ENCODE measurements at places on chromosomes 6 and 20. TPM values are rescaled to one million over a fixed set of nuclear protein-coding genes. Genes with fewer than 3 reads are reported as not detected.

- no peaks in the 10 kb centered on the region for H3K36me3 ChIP-seq
- no peaks in the 10 kb centered on the region for H3K4me1 ChIP-seq
- H3K4me3 ChIP-seq: no peak overlapping the region
- no peaks in the 10 kb centered on the region for H3K27me3 ChIP-seq
- H3K27ac ChIP-seq: no peak overlapping the region
Observed at GRCh38 chr6:117215353-117216090, 49.8 kb upstream of the VGLL2 start.

DNA sequence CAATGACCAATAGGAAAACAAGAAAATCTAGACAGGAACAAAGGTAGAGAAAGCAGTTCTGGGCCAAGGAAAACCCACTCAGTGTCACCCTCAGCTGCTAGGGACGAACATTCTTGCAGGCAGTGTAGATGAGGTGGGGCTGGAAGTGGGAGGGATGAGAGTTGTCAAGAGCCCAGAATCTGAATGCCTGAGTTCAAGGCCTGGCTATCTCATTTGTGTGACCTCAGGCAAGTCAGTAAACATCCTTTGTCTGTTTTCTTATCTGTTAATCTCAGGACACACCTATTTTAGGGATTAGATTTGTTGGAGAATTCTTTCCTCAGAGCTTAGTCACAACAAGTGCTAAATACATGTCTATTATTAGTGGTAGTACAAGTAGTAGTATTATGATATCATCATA is 50.9 kb upstream of the KIF16B start:
- H3K4me1 ChIP-seq: no peaks in the 10 kb centered on the region
- H3K27me3 ChIP-seq: no peaks in the 10 kb centered on the region
- no peak for DNase-seq
- no peak overlapping the region for H3K27ac ChIP-seq
- no peak overlapping the region for H3K4me3 ChIP-seq

GRCh38 chr6:101181006-101181405 is 212.5 kb upstream of the GRIK2 start:
- no peak overlapping the region for H3K4me3 ChIP-seq
- no peaks in the 10 kb centered on the region for H3K4me1 ChIP-seq
- no peaks in the 10 kb centered on the region for H3K36me3 ChIP-seq
- H3K27me3 ChIP-seq: no peaks in the 10 kb centered on the region
- no peak overlapping the region for H3K27ac ChIP-seq

DNA sequence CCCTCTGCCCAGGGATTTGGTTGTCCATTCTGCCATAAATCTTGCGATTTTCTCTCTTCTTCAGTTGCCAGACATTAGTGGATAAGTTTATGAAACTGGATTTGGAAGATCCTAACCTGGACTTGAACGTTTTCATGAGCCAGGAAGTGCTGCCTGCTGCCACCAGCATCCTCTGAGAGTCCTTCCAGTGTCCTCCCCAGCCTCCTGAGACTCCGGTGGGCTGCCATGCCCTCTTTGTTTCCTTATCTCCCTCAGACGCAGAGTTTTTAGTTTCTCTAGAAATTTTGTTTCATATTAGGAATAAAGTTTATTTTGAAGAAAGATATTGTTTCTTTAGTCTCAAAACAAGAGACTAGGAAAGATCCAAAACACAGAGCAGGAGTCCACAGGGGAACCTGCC is at the start of gene SAPCD1:
SAPCD1 (plus strand) TSS at position 301 of the 400 bp plus-strand sequence. CDS start 399 bp downstream, outside the sequence.
- DNase-seq: no peak
- H3K4me1 ChIP-seq: peaks cover 12% of the 10 kb centered on the region
- H3K27me3 ChIP-seq: no peaks in the 10 kb centered on the region
- H3K36me3 ChIP-seq: no peaks in the 10 kb centered on the region
- no peak within 1 kb of the TSS for H3K27ac ChIP-seq

- H3K4me3 ChIP-seq: no peak overlapping the region
- no peaks in the 10 kb centered on the region for H3K36me3 ChIP-seq
- no peak overlapping the region for H3K27ac ChIP-seq
Observed at GRCh38 chr6:146190581-146190980, 161.7 kb downstream of the GRM1 start.

DNA sequence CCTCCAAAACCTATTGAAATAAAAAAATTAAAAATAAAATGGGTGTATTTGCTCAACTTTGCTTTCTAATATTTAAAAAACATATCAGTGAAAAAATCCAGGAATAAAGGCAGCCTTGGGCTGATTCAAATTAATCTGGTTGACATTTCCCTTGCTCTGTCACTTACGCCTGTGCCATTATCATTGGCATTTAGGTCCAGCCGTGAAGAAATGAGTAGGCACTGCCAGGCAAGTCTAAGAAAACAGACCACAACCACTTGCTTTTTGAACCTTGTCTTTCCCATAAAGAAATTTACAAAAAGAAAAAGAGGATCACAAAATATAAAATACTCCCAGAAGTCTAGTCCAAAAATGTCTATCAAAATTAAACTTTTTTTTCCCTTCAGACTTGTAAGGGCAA is 59.2 kb upstream of the HBS1L start:
- no peak overlapping the region for H3K4me3 ChIP-seq
- peaks cover 3% of the 10 kb centered on the region for H3K27me3 ChIP-seq
- H3K36me3 ChIP-seq: no peaks in the 10 kb centered on the region
- no peak for DNase-seq
- no peaks in the 10 kb centered on the region for H3K4me1 ChIP-seq
- no peak overlapping the region for H3K27ac ChIP-seq

GRCh38 chr6:17768881-17769280 is 62.2 kb upstream of the NUP153 start:
- H3K27me3 ChIP-seq: no peaks in the 10 kb centered on the region
- no peaks in the 10 kb centered on the region for H3K4me1 ChIP-seq
- DNase-seq: no peak
- H3K27ac ChIP-seq: no peak overlapping the region
- H3K4me3 ChIP-seq: no peak overlapping the region

- no peak overlapping the region for H3K27ac ChIP-seq
- H3K4me3 ChIP-seq: no peak overlapping the region
- no peaks in the 10 kb centered on the region for H3K4me1 ChIP-seq
Observed at GRCh38 chr6:111631903-111632460, 26.3 kb upstream of the TRAF3IP2 start.

- no peaks in the 10 kb centered on the region for H3K4me1 ChIP-seq
- no peak overlapping the region for H3K4me3 ChIP-seq
- H3K36me3 ChIP-seq: no peaks in the 10 kb centered on the region
- no peak overlapping the region for H3K27ac ChIP-seq
- H3K27me3 ChIP-seq: no peaks in the 10 kb centered on the region
Observed at GRCh38 chr20:25324412-25324811, 66.2 kb downstream of the ABHD12 start.

GRCh38 chr6:23499549-23499948 is 626.5 kb upstream of the NRSN1 start:
- no peaks in the 10 kb centered on the region for H3K36me3 ChIP-seq
- H3K27me3 ChIP-seq: no peaks in the 10 kb centered on the region
- H3K4me3 ChIP-seq: no peak overlapping the region
- H3K4me1 ChIP-seq: no peaks in the 10 kb centered on the region
- DNase-seq: no peak

DNA sequence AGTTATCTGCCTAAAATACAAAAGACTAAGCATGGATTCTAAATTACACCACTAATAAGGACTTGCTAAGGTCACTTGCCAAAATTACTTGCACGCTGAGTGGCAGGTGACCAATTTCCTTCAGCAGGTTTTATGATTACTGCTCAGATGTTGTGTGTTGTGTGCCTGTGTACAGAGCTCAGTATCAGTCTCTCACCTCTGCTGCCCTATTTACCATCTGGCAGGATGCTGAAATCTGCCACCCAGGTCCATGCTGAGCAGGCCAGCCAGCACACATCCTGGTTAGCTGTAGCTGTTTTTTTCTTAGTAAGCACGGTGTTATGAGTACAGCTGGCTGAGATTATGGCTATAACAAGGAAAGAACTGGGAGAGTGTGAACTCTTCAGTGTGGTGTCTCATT is 34.0 kb downstream of the ELOVL4 start:
- H3K4me1 ChIP-seq: no peaks in the 10 kb centered on the region
- H3K4me3 ChIP-seq: no peak overlapping the region
- no peaks in the 10 kb centered on the region for H3K27me3 ChIP-seq
- no peak overlapping the region for H3K27ac ChIP-seq

DNA sequence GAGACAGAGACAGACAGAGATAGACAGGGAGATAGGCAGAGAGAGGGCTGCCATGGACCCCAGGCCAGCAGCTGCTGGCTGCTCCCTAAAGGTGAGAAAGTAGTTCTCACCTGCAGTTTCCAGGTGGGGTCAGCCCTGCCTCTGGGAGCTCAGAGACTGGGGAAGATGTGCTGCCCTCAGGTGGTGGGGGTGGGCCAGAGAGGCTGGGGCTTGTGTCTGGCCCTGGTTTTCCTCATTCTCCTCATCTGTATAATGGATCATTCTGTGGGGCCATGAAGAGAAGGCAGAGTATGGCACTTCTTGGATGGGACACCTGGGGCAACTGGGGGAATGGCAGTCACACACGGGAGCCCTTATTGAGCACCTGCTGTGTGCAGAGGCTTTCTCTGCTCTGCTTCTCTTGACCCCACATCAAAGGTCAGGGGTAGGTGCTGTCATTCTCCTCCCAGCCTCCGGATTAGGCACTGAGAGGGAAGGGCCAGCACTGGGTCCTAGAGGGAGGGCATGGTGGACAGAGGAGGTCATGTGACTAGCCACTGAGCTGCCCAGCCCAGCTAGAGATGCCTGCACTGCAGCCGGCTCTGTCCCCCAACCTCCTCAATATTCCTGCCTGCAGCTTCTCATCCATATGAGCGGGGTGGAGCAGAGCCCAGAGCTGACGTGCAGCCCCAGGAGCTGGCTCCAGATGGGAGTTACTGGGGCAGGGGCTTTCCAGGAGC is 4.1 kb downstream of the ANGPT4 start:
- no peak overlapping the region for H3K27ac ChIP-seq
- no peaks in the 10 kb centered on the region for H3K36me3 ChIP-seq
- DNase-seq: no peak
- H3K4me3 ChIP-seq: no peak overlapping the region

GRCh38 chr20:51563486-51564332 is 21.2 kb upstream of the NFATC2 start:
- H3K4me3 ChIP-seq: peak overlapping the region; percentile 84
- peak overlapping the region; percentile 98 for H3K27ac ChIP-seq
- DNase-seq: peak; percentile 87
- peaks cover 27% of the 10 kb centered on the region for H3K4me1 ChIP-seq
- no peaks in the 10 kb centered on the region for H3K36me3 ChIP-seq

- H3K36me3 ChIP-seq: peaks cover 33% of the 10 kb centered on the region
- DNase-seq: no peak
- no peaks in the 10 kb centered on the region for H3K4me1 ChIP-seq
Observed at GRCh38 chr6:30709101-30709868, 7.8 kb downstream of the MDC1 start.

GRCh38 chr20:24699321-24700165 is 230.1 kb downstream of the SYNDIG1 start:
- no peaks in the 10 kb centered on the region for H3K36me3 ChIP-seq
- H3K27ac ChIP-seq: no peak overlapping the region
- H3K4me3 ChIP-seq: no peak overlapping the region
- no peaks in the 10 kb centered on the region for H3K4me1 ChIP-seq
- DNase-seq: no peak
- no peaks in the 10 kb centered on the region for H3K27me3 ChIP-seq

DNA sequence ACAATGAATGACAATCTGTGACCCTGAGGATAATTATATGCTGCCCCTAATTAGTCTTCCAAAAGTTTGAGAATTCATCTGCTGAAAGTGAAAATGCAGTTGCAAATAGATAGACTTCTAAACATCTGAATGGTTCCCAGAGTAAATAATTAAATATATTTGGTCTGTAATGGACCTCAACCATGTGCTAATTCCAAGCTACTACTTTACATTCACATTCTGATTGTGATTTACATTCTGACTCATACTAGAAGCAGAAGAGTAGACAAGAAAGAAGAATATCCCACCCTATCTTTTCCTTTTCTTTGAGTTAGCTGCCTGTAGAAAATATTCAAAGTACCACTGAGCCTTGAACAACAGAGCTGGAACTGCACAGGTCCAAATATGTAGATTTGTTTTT is 80.8 kb downstream of the PTPRK start:
- H3K27ac ChIP-seq: no peak overlapping the region
- no peaks in the 10 kb centered on the region for H3K36me3 ChIP-seq
- H3K27me3 ChIP-seq: no peaks in the 10 kb centered on the region
- no peak for DNase-seq
- no peak overlapping the region for H3K4me3 ChIP-seq

- no peak overlapping the region for H3K4me3 ChIP-seq
- H3K27ac ChIP-seq: no peak overlapping the region
- peak; percentile 50 for DNase-seq
- no peaks in the 10 kb centered on the region for H3K36me3 ChIP-seq
- H3K4me1 ChIP-seq: peaks cover 5% of the 10 kb centered on the region
- no peaks in the 10 kb centered on the region for H3K27me3 ChIP-seq
Observed at GRCh38 chr20:51462566-51463276, 79.8 kb downstream of the NFATC2 start.

GRCh38 chr20:3352202-3352601 is 55.3 kb downstream of the DNAAF9 start:
- DNase-seq: no peak
- no peaks in the 10 kb centered on the region for H3K4me1 ChIP-seq
- peaks cover 11% of the 10 kb centered on the region for H3K36me3 ChIP-seq
- no peak overlapping the region for H3K4me3 ChIP-seq
- no peak overlapping the region for H3K27ac ChIP-seq

GRCh38 chr6:76418560-76419223 is 346.2 kb upstream of the IMPG1 start:
- H3K36me3 ChIP-seq: no peaks in the 10 kb centered on the region
- H3K4me3 ChIP-seq: no peak overlapping the region
- H3K27ac ChIP-seq: no peak overlapping the region
- DNase-seq: no peak

DNA sequence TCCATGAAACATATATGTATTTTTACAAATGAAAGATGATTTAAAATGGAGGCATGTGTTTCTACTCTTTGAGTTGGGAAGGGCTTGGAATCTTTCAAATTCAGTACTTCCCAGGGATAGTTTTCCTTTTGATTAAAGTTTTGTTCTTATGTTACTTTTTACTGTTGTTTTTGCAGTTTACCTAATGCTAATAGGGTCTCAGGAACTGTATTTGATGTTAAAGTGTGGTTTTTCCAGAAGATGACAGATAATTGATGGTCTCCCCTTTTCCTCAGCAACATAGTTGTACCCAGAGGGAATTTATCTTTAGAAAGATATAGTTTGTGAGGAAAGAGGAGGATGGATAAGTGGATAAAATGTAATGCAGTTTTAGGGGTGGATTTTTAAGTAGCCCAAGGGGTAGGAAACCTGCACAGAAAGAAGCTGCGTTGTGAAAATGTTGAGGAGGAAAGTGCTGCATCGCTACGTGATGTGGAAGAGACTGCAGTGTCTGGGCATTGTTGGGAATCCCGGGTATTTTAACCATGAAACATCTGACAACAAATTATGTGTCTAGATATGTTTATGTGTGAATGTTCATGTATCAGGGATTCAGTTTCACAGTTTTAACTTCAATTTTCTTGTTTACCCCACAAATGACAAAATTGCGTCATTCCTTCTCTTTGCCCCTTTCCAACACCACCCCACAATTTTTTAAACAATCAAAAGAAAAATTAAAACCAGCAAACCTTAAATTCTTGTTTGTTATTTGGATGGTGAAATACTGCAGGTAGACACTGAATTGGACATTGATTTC is 42.3 kb downstream of the GNAS start:
- no peak for DNase-seq
- peaks cover 27% of the 10 kb centered on the region for H3K4me1 ChIP-seq
- peaks cover 12% of the 10 kb centered on the region for H3K36me3 ChIP-seq
- no peaks in the 10 kb centered on the region for H3K27me3 ChIP-seq
- no peak overlapping the region for H3K27ac ChIP-seq

- no peak overlapping the region for H3K4me3 ChIP-seq
- H3K4me1 ChIP-seq: peaks cover 6% of the 10 kb centered on the region
- DNase-seq: no peak
- peaks cover 26% of the 10 kb centered on the region for H3K36me3 ChIP-seq
Observed at GRCh38 chr20:58312836-58313235, 3.3 kb downstream of the RAB22A start.

Gene ZFP57
- total RNA-seq: 0.36 TPM

Gene SSTR4
- not detected for total RNA-seq

Gene FKBP1C
- 0.32 TPM for total RNA-seq

Gene C6orf163
- total RNA-seq: 1.6 TPM

Gene SRMS
- total RNA-seq: not detected

Gene LRRN4
- 1.1 TPM for total RNA-seq

Gene PTGIS
- total RNA-seq: 1.9 TPM
